Stimulated activated CD8-positive, alpha-beta memory T cell treated with anti-CD3 and anti-CD28 coated beads, Interleukin-2, amount 100 ng/mL, for 1 hour (primary cell): ENCODE measurements at places on chromosomes 3 and 15.

GRCh38 chr15:48012191-48012590 lies 108.6 kb upstream of the SLC24A5 start:
- no peak for DNase-seq

GRCh38 chr3:150421256-150421655 lies 13.2 kb downstream of the TSC22D2 start:
- DNase-seq, result no peak

DNA sequence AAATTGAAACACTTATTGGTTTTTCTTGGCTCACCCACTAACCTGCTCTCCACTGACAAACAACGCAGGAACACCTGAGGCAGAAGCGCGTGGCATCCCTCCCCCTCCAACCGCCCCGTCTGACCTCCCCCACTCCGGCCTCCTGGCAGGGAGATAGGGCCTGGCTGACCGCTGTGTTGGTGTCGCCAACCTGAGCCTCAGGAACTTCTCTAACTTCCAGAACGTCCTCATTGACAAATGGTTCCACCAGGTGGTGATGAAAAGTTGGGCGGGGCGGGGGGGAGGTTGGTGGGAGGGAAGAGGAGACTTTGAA lies 22.8 kb downstream of the IL17RD start:
- DNase-seq, result no peak

DNA sequence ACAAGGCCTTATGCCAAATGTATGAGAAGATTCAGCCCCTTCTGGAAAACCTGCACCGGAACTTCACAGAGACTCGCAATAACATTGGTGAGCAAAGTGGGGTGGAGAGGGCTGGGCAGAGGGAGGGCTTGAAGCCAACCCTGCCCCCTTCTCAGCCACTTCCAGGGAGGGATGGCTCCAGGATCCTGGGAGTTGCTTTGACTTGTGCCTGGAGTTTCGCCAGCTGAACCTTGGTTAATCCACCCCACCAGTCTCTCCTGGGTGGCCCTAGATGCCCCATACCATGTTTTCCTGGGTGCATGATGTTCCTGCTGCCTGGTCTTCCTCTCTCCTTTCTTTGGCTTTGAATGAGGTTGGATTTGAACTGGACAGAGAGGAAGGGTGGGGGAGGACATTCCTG lies 10.8 kb downstream of the TBC1D21 start:
- DNase-seq, result no peak

- no peak for DNase-seq
Observed at GRCh38 chr3:11564577-11565001, 79.1 kb downstream of the VGLL4 start.

DNA sequence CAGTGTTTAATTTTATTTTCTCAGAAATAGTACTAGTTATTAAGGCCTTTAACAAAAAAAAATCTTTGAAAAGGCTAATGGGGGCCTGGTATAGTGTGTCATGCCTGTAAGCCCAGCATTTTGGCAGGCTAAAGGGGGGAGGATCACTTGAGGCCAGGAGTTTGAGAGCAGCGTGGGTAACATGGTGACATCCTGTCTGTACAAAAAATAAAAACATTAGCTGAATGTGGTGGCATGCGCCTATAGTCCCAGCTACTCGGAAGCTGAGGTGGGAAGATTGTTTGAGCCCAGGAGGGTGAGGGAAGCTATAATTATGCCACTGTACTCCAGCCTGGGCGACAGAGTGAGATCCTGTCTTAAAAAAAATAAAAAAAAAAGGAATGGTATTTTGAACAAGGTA lies 61.9 kb downstream of the TRAK1 start:
- DNase-seq, result no peak

DNA sequence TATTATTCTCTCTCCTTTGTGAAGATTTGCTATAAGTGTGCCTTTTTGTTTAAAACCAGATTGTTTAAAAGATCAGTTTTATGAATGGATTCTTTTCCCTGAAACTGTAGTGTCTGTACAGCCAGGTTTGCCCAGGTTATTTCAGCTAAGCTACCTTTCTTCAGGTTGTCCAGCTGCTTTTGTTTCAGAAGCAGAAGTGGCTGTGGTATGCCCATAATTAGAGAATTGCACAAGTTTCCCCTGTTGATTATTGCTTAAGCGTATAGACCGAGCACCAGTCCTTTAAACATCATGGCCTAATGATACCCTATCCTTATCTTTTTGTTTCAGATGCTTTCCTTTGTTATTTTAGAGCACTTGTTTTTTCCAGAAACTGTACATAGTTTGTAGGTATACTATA lies 10.2 kb downstream of the ASB7 start:
- no peak for DNase-seq

- DNase-seq, result no peak
Observed at GRCh38 chr3:122023335-122023910, 1.4 kb upstream of the ILDR1 start.

GRCh38 chr3:102790747-102791325 lies 356.0 kb downstream of the ZPLD1 start:
- no peak for DNase-seq

GRCh38 chr3:139917226-139917785 lies 17.7 kb upstream of the CLSTN2 start:
- no peak for DNase-seq

GRCh38 chr3:20125289-20125688 lies 60.7 kb downstream of the SGO1 start:
- no peak for DNase-seq

- no peak for DNase-seq
Observed at GRCh38 chr3:14435175-14436014, 33.0 kb downstream of the SLC6A6 start.

- DNase-seq, result no peak
Observed at GRCh38 chr15:66905954-66906353, 159.4 kb upstream of the SMAD3 start.

GRCh38 chr3:112807685-112808084 lies 39.0 kb downstream of the CD200R1L start:
- DNase-seq, result no peak

- no peak for DNase-seq
Observed at GRCh38 chr3:35690271-35690670, 50.9 kb downstream of the ARPP21 start.

DNA sequence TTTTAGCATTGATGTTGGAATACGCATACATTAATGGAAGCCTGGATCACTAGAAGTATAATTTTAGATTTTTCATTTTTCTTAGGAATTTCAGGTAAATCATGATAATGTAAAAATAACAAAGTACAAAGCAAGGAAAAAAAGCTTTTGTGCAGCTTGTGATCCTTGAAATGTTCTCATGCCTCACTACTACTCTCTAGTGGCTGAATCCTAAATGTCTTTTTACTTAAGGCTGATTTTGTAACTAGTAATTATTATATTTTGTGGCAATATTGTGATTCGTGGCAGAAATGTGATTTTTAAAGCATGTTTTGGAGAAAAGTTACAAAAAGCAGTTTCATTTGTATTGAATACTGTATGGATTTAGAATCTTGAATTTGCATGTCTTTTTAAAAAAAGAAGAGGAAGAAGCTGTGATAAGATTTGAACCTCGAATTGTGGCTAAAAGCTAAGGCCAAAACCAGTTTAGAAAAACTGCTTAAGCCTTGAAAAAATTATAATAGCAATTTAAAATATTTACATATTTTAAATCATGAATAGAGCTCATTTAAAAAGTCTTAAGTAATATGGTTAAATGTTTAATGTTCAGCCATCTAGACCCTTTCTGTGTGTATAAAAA lies 39.0 kb downstream of the U2SURP start:
- DNase-seq, result no peak

- DNase-seq, result no peak
Observed at GRCh38 chr3:195407531-195408409, 35.0 kb downstream of the ACAP2 start.

DNA sequence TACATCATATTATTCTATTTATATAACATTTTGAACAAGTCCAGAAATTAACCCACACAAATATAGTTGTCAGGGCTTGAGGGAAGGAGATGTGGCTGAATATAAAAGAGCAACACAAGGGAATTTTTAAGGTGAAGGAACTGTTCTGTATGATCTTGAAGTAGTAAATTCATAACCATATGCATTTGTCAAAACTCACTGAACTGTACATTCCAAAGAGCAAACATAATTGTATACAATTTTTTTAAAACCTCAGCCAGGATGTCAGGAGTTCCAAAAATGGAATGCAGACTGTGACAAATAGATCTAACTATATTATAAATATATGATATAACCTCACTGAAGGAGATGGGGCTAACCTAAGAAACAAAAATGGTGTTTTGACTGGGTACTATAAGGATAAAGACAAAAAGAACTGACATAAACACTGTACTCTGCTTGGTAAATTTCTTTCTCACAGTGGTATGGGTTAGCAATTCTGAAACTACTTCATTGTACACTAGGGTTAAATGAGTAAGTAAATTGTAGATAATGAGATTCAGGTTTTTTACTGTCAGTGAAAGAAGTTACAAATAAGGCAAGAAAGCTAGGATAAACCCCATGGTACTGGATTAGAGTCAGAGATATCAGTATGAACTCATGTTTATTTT lies 14.4 kb downstream of the GOLGB1 start:
- DNase-seq, result no peak

DNA sequence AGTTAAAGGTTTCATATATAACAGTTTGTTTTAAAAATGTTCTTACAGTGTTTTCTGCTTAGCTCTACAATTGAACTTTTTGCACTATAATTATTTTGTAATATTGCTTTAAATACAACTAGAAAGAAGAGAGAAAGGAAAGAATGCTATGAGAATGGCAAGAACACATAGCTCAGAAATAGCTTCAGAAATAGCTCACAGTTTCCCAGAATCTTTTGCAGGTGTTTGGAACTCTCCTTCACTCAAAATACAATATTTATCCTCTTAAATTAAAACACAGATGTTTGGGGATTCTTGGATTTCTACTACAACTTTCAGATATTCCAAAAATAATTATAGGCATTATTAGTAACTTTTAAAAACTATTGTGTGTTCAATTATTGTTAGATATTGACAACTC lies 658.0 kb upstream of the DPPA4 start:
- DNase-seq, result no peak

GRCh38 chr3:52242039-52242438 lies 3.1 kb upstream of the TWF2 start:
- no peak for DNase-seq

GRCh38 chr15:95872366-95872771 lies 458.1 kb upstream of the NR2F2 start:
- DNase-seq, result no peak

- no peak for DNase-seq
Observed at GRCh38 chr3:193743702-193744047, 150.7 kb downstream of the OPA1 start.

- DNase-seq, result no peak
Observed at GRCh38 chr3:10744098-10744465, 71.9 kb upstream of the SLC6A11 start.

DNA sequence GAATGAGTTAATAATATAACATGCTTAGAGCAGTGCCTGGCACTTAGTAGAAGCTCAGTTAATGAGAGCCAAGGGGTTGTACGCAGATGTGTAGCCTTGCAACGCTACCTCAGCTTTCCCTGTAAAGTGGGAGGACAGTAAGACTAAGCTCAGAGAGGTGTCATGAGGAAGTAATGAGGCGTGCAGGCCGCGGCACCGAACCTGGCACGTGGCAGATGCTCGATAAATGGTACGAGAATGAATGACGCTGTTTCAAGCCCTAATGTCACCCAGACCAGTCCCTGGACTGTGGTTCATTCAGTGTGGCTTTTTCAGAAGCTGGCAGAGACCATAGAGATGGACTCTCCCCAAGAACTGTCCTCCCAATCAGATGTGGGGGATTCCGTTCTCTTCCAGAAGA lies 21.2 kb downstream of the GRIP2 start:
- DNase-seq, result no peak
